ENCODE measurements at places on chromosomes 4 and X. TPM values are rescaled to one million over a fixed set of nuclear protein-coding genes. Genes with fewer than 3 reads are reported as not detected.
A peak's percentile ranks its signal among the peaks of the same experiment; 100 is the strongest.

RAB40A gene
- polyA plus RNA-seq, result 0.12 TPM

DNA sequence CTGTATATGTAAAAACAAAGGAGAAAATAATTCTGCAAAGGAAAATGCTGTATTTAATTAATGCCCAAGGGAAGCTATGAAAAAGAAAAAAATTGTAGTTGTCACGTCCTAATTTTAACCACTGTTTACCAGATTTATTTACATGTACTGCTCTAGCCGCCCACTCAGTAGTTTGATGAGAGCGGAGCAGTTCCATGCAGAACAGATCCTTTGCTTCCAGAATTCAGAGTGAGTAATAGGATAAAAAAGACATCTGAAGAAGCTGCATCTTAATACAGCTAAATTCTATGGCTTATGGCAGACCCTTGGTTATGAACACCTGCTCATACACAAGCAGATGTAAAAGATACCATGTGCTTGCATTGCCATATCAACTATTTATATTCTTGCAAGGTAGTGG is 287.0 kb downstream of the GASK1B start:
- DNase-seq, result no peak

CSN1S1 gene
- 0.09 TPM for polyA plus RNA-seq

DNA sequence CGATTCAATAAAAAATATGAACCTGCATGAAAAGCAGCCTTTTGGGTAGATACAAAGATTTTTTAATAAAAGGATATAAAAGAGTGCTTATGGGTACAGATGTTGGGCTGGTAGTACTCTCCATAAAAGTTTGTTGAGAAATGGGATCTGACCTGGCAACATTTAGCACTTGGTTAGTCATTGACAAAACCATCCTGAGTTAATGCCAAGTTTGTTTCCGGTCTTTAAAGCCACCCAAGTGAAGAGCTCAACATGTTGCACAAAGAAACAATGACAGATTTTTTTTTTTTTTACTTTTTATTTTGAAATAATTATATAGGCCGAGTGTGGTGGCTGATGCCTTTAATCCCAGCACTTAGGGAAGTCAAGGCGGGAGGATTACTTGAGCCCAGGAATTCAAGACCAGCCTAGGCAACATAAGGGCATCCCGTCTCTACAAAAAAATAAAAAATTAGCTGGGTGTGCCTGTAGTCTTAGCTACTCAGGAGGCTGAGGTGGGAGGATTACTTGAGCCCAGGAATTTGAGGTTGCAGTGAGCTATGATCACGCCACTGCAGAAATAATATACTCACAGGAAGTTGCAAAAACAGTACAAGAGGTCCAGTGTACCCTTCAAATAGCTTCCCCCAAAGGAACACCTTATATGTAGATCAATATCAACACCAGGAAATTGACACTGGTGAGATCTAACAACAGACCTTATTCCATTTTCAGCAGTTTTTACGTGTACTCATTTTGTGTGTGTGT is 16.6 kb downstream of the CHST7 start:
- DNase-seq, result no peak

- no peak for DNase-seq
Measured at GRCh38 chr4:6926081-6926480, 16.5 kb downstream of the TBC1D14 start.

GRCh38 chr4:84063619-84064018 is 435.5 kb downstream of the NKX6-1 start:
- DNase-seq, result no peak

- DNase-seq, result no peak
Measured at GRCh38 chr4:16157609-16158503, 68.4 kb downstream of the TAPT1 start.

- DNase-seq, result peak; percentile 27
Measured at GRCh38 chr4:4260185-4260751, 12.2 kb upstream of the TMEM128 start.

C1QTNF7 gene
- polyA plus RNA-seq, result 1.6 TPM

DNA sequence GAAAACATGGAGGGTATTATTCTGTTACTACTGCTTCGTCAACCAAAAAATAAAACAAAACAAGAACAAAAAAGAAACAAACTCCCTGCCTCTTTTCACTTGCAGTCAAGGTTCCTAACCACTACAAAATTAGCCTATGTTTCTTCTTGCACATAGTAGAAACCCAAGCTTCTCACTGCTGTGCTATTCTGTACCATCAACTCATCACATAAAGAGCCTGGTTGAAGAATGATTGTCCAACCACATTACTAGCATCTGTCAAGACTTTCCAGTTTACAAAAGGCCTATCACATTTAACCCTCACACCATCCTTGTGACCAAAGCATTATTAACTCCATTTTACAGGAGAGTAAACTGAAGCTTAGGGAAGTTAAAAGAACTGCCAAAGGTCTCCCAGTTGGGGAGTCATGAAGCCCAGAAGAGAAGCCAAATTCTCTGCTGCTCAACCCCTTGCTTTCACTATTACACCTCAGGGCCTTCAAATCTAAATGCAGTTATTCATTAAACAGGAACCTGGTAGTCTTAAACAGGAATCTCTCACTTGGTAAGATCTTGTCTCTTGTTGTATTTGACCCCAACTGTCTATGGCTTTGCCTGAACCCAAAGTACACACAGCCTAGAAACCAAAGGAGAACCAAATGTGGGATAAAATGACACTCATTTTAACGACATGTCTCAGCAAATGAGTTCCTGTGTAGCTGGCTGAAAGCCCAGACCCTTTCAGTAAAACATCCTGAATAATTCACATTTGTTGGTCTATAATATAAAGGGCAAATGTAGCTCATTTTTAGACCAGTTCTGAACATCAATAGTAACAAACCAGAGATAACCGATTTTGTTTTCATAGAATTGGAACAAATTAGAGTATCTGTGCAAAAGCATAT is 8.6 kb downstream of the F9 start:
- no peak for DNase-seq
